AG04449 (cell line): ENCODE measurements at places on chromosomes 11 and 22.

DNA sequence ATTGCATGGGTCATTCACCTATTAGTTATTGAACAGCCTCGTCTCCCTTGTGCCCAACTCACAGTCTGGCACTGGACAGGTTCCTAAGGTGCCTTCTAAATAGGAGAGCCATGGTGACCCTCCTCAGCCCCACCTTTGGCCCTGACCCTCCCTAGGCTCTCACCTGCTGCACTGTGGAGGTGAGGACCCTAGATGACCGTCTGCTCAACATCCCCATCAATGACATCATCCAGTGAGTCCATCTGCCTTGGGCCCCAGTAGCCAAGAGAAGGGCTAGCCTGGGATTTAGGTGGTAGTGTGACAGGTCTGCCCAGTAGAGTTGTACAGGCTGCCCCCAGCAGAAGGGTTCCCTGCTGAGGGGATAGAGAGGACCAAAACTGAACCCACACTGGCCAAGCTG is 13.6 kb downstream of the UCP2 start:
- DNase-seq, result no peak

DNA sequence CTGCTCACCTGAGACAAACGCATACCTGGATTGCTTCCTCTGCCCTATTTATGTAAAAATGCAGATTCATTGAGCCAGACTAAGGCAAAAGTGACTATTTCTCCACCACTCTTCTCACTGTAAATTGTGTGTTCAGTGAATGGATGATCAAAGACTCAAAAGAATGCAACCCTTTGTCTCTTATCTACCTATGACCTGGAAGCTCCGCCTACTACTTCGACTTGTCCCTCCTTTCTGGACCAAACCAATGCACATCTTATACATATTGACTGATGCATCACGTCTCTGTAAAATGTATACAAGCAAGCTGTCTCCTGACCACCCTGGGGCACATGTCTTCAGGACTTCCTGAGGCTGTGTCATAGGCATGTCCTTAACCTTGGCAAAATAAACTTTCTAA is 418.0 kb upstream of the SYN3 start:
- DNase-seq, result no peak

- no peak for DNase-seq
These were observed 58.9 kb upstream of the MYEOV start for GRCh38 chr11:69234740-69235710.

- DNase-seq, result no peak
These were observed 20.4 kb downstream of the ASCC2 start for GRCh38 chr22:29817724-29818123.

DNA sequence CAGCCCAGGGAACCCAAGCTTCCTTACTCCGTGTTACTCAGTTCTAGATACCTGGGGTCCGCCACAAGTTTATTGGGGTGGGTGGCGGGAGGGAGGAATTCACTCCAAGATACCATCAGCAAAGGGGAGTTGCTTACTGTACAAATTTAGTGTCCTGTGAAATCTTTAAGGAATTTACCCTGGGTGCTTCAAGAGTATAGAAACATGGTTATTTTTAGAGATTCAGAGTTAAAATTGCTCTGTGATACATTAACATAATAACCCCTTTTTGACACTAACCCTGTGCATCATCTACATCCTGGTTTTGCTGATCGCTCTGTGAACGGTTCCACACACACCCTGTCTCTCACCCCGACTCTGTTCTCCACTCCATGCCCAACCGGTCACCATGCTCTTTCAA is 18.9 kb upstream of the LYVE1 start:
- DNase-seq, result no peak

- DNase-seq, result no peak
These were observed 155.1 kb downstream of the TENM4 start for GRCh38 chr11:79285756-79286155.

- no peak for DNase-seq
These were observed 76.1 kb upstream of the RAB1B start for GRCh38 chr11:66192181-66192863.

GRCh38 chr22:37267661-37268413 is 14.5 kb upstream of the CYTH4 start:
- DNase-seq, result no peak
